ENCODE measurements at places on chromosomes 7 and 10.
A peak's percentile ranks its signal among the peaks of the same experiment; 100 is the strongest.

DNA sequence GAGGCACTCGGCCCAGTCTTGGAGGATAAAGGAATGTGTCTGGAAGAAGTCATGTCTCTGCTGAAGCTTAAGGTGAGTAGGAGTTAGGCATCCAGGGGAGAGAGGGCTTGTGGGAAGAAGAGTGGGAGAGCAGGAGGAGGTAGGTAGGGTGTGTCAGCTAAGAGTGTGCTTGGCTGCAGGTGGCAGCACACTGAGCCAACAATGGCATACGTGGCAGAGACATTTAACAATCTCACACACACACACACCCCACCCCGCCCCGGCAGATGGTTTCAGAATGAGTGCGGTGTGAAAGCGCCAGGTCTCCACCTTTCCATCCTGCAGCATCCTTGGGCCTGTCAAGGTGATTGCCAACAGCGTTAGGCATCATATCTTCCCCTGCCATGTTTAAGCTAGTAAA is 11.2 kb upstream of the ARPC1A start:
- DNase-seq: no peak

DNA sequence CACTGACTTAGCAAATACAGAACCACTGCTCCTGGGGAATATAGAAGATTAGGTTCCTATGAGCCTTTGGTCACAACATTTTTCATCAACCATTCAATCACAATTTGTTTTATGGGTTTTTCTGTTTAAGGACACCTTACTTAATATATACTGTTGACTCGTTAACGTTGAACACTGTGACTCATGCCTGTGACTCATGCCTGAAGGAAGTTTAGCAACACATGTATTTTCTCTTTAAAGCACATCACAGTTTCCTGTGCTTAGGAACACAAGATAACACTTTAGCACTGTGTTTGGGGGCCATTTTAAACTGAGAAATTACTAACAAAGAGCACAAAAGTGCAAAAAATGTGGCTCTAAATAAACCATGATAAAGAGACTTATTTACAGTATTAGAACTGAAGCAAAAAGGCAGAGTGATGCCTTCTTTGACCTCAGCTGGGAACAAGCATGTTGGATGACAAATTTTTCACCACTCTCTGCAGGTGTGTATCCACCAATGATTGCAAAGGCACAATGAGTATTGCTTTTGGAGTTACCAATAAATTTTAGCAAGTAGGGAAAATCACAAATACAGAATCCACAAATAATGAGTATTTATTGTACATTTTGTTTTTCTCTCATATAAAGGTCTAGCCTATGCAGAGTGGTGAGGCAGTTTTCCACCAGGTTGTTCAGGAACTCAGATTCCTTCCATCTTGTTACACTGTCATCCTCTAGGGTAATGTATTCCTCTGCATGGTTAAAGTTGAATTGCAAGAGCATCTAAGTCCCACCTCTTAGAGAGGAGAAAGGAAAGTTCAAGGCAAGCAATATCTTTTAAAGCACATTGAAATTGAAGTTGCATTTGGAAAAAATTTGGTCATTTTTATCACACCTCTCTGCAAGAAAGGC is 7.3 kb downstream of the FGFBP3 start:
- peak; percentile 71 for DNase-seq

DNA sequence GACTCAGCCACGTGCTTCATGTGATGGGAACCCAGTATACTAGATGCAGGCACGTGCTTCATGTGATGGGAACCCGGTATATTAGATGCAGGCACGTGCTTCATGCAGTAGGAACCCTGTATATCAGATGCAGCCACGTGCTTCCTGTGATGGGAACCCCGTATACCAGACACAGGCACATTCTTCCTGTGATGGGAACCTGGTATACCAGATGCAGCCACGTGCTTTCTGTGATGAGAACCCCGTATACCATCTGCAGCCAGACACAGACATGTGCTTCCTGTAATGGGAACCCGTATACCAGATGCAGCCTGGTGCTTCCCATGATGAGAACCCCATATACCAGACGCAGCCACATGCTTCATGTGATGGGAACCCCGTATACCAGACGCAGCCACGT is 44.0 kb downstream of the MGMT start:
- DNase-seq: no peak

DNA sequence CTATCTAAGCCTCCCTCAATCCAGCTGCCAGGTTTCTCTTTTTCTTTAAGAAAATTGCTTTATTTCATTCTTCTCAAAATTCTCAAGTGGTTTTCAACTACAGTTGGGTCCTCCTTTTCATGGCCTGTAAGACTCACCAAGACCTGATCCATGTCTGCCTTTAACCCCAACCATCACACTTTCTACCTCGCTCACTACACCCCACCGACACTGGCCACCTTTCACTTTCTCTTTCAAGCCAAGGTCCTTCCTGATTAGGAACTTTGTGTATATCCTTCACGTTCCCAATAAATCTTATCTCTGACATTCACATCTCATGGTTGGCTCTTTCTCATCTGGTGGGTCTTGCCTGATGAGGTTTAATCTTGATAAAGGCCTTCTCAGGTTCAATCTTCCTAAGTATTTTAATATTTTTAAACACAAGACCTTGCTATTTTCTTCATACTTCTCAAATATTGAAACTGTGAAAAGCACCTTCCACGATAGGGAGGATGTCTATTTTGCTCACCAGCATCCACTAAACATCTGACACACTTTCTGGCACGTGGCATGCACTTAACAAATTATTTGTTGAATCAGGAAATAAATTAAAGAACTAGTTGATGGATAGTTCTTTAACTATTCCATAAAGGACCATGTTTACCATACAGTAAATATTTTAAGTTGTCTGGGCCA is 624.8 kb downstream of the GRID1 start:
- DNase-seq: no peak

DNA sequence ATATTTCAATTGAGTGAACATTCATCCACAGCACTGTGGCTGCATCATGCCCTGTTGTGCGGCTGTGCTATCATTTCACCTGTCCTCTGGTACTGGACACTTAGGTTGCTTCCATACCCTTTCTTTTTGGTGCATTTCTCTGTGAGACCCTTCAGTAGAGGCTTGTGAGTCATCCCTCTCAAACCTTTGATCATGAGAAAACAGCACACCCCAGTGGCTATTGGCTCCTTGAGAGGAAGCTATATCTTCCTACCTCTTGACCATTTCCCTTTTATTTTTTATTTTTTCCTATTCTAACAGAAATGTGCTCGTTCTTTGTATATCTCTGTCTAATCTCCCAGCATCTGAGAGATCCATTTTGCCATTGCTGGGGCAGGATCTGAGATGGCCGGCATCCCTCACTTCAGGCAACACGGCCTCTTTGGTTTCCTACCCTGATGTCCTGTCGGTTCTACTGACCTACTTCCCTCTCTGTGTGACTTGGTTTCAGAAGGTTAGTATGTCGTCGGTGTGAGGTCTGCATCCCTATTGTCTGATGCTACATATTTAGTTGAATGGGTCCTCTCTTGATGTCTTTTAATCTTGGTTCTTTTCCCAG is 23.8 kb upstream of the PIK3AP1 start:
- no peak for DNase-seq

- DNase-seq: no peak
Measured at GRCh38 chr7:152335900-152336571, 99.8 kb downstream of the KMT2C start.

GRCh38 chr10:48209241-48209640 is 65.3 kb downstream of the FRMPD2 start:
- DNase-seq: no peak
